CD4-positive, alpha-beta T cell treated with Interferon gamma for 1 hour (primary cell): ENCODE measurements at places on chromosomes 7 and 10.

DNA sequence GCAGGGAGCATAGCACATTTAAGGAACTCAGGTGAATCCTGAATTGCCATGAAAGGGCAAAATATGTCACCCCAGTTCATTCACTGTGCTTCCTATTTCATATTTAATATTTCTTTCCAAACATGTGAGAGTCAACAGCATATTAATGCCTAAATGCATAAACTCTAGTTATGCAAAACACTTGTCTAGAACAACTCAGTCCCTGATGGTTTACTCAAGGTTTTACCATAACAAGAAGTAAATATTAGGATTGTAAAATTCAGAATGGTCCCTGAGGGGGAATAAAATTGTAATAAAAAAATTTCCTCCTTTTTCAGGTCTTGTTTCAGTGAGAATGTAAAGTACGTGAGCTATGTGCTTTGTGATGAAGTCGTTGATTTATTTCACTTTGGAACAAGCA, 51.7 kb upstream of the SEPHS1 start:
- DNase-seq: no peak

DNA sequence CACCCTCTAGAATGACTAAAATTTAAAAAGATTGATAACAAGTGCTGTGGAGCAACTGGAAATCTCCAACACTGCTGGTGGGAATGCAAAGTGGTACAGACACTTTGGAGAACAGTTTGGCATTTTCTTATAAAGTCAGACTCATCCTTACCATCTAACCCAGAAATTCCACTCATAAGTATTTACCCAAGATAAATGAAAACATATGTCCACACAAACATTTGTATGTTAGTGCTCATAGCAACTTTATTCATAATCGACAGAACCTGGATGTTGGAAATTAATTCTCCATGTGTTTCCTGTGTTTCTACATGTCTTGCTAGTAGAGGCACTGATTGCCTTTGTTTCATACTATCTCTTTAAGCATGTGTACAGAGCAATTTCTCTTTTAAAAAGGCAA, 282.4 kb downstream of the AHR start:
- no peak for DNase-seq

GRCh38 chr7:47811632-47812380, 136.5 kb downstream of the PKD1L1 start:
- no peak for DNase-seq

GRCh38 chr10:7967035-7967434, 87.5 kb upstream of the GATA3 start:
- no peak for DNase-seq

GRCh38 chr7:49623943-49624342, 149.5 kb upstream of the VWC2 start:
- DNase-seq: no peak

DNA sequence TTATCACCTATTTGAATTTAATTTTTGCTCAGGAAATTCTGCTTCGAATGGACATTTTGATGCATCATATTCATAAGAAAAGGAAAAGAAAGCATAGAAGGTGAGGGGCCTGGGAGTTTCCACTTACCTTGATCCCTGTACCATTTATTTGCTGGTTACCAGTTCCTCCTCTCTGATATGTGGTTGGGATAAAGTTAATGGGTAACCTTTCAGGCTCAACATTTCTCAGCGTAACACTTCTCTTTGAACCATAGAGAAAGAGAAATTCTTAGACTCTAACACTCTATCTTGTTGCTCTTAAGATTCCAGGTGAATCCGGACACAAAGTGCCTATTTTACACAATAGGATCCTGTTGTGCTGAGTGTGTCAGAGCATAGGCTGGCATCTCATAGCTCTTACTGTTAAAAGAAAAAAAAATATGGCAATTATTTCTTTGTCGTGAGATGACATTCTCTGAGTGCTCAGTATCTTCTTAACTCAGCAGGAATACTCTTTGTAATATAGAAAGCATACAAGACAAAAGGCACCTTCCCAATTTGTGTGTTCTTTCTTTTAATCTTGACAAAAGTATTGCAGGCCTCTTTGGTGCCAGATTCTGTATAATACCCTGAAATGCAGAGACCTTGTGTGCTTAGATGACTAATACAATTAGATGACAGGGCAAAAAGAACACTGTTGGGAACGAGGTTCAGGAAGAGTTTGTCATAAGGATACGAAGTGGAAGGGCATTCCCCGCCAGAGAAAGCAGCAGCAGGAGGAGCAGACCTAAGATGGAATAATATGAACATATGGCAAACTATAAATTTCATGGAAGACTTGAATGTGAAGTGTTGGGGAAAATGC, 689.6 kb downstream of the NRG3 start:
- DNase-seq: no peak

- DNase-seq: no peak
Observed at GRCh38 chr7:47333959-47334358, 248.0 kb downstream of the TNS3 start.

DNA sequence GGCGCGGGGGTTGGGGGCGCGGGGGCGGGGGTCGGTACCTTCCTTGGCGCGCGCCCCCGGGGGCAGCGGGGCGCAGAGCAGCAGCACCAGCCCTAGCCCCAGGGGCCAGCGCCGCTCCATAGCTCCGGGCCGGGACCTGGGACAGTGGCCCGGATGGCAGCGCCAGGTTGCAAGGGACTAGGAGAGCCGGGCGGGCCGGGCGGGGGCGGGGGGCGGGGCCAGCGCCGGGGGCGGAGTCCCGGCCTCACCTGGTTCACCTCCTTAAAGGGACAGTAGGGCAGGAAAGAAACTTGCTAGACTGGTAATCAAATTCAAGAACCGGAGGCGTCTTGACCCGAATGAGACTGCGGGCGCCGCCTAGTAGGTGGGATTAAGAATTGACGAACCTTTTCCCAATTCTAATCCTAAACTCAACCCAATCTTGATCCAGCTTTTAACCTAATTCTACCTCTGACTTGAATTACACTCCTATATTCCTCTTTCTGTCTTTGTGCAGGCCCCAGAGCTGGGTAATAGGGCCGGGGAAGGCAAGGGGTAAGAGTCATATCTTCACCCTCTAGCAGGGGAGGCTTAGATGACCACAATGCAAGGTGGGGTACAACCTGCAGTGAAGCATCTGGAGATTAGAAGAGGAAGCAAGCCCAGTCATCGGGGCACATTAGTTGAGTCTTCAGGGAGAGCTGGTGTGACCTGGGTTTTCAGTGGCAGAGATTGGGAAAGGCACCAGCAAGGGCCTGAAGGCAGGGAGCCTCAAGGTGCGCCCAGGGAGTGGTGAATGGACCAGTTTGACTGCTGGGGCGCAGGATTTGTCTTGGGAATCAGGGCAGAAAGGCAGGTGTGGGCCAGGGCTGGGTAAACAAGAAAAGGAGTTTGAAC, at the start of gene EPHA1:
TSS of gene EPHA1 (minus strand) at position 171 of the 876 bp plus-strand sequence. CDS start at position 120, 51 bp downstream.
- DNase-seq: peak; percentile 59

GRCh38 chr7:134785842-134786241, 6.4 kb downstream of the CALD1 start:
- no peak for DNase-seq

- DNase-seq: peak; percentile 67
Observed at GRCh38 chr7:44633254-44634186, 27.1 kb downstream of the OGDH start.

DNA sequence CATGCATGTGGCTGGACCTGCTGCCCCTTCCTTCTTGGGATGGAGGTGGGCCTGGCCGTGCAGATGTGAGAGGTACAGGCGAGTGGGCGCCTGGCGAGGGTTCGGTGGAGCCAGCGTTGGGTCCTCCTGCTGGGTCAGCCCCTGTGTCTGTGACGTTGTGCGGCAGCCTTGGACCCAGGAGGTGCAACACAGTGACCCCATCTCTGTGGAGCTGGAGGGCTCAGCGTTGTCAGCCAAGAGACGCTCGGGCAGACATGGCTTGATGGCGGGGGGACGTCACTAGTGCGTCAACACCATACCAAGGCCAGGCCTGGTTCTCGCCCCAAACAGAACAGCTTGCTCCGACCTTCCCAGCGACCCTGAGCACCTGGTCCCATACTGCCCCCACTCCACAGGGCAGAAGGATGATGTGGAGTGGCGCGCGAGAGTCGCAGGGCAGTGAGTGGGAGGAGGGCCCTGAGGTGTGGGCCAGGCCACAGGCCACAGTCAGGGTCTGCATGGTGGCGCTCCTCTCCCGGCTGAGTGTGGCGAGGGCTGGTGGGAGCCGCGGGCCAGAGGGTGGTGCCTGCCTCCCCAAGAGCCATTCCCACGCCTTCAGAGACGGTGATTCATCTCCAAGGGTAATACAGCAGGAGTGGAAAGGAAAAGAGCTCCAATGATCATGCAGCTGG, 184.4 kb downstream of the DNAJB6 start:
- no peak for DNase-seq
